ENCODE measurements at places on chromosomes 1 and 21. TPM values are rescaled to one million over a fixed set of nuclear protein-coding genes. Genes with fewer than 3 reads are reported as not detected.

The EPHB2 gene
- 80.2 TPM for total RNA-seq

DNA sequence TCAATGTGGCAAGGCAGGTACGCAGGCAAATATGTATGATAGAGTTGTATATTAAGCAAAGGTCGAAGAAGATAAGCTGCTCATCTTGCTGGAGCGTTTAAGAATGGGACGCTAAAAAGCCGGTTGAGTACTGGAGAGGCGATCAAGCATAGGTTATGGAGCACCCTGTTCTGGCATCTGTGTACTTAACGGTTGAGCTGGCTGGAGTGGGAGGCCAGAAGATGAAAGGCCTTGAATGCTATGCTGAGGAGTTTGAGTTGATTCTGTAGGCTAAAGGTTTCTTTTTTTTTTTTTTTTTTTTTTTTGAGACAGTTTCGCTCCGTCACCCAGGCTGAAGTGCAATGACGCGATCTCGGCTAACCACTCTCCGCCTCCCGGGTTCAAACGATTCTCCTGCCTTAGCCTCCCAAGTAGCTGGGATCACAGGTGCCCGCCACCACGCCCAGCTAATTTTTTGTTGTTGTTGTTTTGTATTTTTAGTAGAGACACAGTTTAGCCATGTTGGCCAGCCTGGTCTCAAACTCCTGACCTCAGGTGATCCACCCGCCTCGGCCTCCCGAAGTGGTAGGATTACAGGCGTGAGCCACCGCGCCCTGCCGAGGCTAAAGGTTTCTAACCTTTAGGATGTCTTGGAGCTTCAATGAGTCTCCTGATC, 850 bp upstream of the KHDC4 start:
- no peak for DNase-seq

GRCh38 chr1:221874285-221875003, 132.6 kb upstream of the DUSP10 start:
- no peak for DNase-seq

The ANXA9 gene
- total RNA-seq, result 0.77 TPM

DNA sequence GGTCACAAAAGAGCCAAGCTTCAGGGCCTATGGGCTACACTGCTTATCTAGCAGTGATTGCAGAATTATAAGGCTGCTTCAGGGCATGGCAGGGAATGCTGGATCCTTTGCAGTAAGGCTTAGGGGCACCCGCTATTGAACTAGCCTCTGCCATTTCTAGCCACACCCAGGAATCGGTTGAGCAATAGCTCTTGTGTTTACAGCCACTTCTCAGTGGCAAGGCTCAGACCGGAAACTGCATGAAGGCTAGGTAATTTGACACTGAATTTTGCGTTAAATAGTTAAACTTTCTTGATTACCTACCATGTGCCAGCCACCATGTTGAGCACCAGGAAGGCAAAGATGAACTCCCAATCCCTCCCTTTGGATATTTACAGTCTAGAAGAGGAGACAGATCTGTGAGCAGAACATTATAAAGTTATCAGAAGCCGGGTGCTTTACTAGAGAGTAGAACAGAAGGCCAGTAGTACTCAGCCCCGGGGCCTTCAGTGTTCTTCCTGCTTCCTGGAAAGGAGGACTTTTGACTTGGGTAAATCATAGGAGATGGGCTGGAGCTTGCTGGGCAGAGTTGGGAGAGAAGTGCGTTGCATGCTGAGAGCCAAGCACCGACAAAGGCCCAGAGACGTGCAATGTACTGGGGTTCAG, 98.6 kb upstream of the LPGAT1 start:
- DNase-seq, result no peak

- DNase-seq, result no peak
Measured at GRCh38 chr1:58699011-58699762, 675 bp downstream of the MYSM1 start.
